Fibroblast of mammary gland (primary cell): ENCODE measurements at places on chromosomes 3 and 15.
A peak's percentile ranks its signal among the peaks of the same experiment; 100 is the strongest.

DNA sequence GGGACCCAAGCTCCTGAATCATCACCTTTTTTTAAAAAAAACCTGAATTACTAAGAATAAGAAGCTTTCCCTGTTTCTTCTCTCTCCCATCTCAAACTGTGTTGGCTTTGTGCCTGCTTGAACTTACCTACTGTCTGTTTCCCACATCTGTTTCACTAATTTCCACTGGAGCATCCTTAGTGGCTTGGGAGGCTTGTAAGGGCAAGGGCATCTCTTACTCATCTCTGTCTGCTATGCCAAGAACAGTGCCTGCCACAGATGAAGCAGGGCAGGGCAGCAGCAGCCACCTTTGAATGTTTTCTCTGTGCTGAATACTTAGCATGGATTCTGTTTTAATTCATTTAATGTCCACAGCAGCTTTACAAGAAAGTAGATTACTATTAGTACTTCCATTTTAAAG, 42.3 kb downstream of the SNRK start:
- DNase-seq, result peak; percentile 14

DNA sequence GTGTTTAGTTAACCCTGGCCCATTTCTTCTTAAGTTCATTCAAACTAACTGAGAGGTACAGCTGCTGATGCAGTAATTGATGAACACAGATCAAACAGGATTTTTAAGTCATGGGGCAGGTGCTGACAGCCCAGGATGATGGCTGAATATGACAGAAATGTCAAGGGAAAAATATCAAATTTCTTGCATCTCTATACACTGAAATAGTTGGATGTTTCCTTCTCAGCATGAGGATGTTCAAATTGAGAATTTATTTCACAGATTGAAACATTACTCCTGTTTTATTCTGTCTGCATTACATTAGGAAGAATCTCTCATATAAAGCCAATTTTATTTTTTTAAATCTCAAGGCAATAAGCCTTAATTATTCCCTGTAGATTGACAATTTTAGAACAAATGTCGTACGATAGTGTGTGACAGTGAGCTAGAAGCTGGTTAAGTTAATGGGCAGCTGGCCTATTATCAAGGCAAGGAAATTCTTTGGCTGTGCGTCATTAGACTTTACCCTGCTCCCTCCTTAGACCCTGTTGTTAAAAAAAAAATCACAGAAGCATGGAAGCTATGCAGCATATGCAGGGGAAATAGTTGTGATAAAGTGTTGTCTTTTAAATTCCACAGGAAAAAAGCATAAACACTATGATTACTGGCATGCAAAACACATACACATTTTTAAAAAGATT, 183.8 kb upstream of the KCNMB2 start:
- peak; percentile 86 for DNase-seq

DNA sequence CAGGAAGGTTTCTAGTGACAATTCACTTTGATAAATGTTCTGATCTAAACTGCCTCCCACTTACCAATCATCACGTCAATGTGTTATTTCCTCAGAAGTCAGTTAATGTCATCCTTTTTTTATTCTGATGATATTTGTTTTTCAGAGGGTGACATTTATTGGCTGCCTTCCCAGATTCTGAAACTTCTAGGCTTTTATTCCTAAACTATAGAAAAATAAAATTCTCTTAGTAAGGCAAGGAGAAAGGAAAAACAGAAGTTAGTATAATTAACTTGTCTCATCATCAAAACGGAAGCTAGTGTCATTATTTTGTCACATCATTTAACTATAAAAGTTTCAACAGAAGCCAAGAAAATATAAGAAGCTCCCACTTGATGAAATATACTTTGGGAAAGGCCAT, 100.0 kb upstream of the C3orf80 start:
- no peak for DNase-seq

DNA sequence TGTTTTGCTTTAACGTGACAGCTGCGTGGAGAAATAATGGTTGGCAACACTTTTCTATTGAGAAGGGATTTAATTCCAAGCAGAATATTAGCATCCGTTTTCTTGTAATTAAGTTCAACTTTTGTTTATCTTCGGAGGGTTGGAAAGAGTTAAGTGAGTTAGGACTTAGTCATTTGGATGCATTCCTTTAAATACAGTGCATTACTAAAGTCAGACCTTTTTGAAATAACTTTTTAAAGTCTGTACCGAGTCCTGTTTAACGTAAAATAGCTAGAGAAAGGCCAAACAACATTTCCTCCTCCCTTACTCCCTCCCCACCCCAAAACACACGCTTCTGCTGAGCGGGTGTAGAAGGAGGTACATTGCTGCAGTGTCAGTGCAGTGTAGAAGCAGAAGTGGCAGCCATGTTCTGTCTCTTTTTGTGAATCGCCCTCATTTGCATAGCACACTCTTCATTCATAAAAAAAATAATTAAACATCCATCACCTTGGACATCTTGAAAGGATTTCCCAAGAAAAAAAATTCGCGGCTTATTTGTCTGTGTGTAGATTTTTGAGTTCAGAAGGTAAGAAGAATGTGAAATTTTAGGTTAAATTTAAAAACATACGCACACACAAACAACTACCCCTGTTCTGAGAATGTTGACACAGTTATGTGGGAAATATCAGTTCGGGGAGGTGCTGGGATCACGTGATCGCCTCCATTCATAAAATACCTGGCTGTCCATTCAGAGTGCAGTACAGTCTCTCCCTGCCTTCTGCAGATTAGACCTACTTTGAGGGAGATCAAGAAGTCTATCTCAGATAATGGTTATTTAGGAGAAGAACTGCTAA, 1.6 kb downstream of the SPRED1 start:
- DNase-seq, result peak; percentile 67

- DNase-seq, result no peak
Measured at GRCh38 chr3:59812237-59813147, 762.7 kb upstream of the CFAP20DC start.

- no peak for DNase-seq
Measured at GRCh38 chr15:64751464-64751863, 23.9 kb downstream of the RBPMS2 start.

- DNase-seq, result peak; percentile 76
Measured at GRCh38 chr3:52052831-52053306, 3.5 kb downstream of the DUSP7 start.

DNA sequence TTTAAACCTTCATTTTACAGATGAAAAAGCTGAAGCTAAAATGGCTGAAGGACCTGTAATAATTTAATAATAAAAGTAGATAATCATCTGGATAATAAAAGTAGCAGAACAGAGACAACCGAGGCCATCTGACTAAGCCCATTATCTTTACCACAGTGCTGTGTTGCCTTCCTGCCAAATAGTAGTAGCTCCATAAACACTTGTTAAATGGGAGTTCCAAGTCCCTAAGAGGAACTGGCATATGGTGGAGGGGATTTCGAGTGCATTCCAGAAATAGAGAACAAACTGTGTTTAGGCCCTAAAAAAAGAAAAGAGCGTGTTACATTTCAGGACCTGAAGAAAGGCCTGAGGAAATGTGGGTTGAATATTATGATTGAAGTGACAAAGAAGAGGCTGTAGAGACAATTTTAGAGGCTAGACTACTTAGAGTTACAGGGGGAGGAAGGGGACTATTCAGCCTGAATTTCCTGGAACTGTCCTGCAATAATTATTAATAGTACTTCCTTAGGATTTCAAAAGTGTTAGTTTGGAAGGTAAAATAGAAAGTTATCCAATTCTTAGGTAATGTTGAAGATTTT, 424.3 kb downstream of the ROBO2 start:
- DNase-seq, result no peak

- peak; percentile 62 for DNase-seq
Measured at GRCh38 chr15:29676961-29677402, 145.3 kb downstream of the TJP1 start.

- DNase-seq, result no peak
Measured at GRCh38 chr15:39669661-39670060, 88.8 kb downstream of the THBS1 start.

GRCh38 chr3:197426121-197426566, 127.7 kb upstream of the DLG1 start:
- peak; percentile 22 for DNase-seq

GRCh38 chr15:96583671-96584070, 253.2 kb downstream of the NR2F2 start:
- DNase-seq, result no peak

GRCh38 chr3:66484106-66484844, 16.5 kb downstream of the LRIG1 start:
- no peak for DNase-seq

DNA sequence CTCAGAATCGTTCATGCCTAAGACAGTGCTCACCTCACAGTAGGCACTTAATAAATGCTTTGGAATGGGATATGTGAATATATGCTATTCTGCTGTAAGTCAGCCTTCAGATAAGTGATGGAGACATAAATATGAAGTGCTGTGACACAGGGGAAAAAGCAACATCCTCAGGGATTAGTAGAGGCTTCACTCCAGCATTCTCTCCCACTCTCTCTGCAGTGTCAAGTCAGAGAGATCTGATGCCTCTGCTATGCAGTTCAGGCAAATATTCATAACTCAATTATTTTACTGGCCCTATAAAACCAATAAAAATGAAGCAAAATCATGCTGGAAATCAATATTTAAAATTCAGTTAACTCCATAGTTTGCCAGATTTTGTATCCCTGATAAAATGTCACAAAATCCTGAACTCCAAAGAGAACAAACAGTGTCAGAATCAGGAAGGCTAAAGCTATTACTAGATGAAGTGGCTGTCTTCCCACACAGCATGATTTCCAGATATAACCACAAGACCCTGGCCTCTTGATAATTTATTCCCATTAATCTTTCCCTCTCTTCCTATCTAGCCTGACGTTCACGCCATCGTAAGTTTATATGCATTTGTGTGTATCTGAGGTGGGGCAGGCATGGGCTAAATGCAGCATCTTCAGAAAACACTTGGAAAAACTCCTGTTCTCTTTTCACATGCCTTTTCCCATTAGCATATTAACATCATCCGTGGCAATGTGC, 278.9 kb upstream of the ATP11B start:
- no peak for DNase-seq

GRCh38 chr3:184298759-184299487, at the start of gene PSMD2:
Gene PSMD2, plus strand, starts transcription at chr3:184299241. Its CDS starts 26 bp downstream, at chr3:184299267.
- DNase-seq, result peak; percentile 93

DNA sequence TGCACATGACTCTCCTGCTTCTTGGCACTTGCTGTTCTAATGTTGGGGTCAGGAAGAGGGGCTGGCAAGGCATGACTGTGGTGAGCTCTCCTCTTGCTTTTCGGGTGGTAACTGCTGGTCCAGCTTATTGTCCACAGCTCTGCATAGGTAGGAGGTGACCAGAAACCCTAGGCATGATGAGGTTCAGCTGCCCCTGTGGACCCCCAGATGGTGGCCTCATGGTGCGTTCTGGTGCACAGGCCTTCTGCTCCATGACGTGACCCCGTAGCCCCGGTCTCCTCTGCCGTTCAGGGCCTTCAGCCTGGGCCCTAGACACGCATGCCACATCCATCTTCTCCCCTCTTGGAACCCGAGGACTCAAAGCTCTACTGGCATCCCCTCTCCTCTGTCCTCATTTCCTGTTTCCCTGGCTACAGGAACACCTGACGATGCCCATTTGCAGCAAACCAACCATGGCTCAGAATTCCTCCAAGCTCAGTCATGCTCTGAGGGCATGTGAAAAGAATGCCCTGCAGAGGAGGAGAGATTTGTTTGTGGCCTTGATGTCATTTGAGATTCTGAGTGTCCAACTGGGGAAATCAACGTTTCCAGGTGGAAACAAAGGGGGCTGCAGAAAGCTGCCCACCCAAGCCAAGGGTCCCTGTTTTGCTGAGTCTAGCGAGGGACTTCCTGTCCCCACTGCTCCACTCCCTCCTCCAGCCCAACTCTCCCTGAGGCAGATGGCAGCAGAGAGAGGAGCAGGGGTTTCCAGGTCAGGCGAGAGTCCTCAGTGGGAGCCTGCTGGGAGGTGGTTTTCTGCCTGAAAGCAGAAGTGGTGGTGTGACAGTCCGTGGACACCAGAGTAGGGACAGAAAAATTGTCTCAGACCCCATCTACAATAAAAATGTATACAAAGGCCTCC, 198.7 kb upstream of the LYSMD4 start:
- DNase-seq, result no peak

- peak; percentile 24 for DNase-seq
Measured at GRCh38 chr3:33915796-33916546, 117.5 kb downstream of the PDCD6IP start.

- no peak for DNase-seq
Measured at GRCh38 chr3:57036952-57037351, 23.5 kb upstream of the SPATA12 start.

DNA sequence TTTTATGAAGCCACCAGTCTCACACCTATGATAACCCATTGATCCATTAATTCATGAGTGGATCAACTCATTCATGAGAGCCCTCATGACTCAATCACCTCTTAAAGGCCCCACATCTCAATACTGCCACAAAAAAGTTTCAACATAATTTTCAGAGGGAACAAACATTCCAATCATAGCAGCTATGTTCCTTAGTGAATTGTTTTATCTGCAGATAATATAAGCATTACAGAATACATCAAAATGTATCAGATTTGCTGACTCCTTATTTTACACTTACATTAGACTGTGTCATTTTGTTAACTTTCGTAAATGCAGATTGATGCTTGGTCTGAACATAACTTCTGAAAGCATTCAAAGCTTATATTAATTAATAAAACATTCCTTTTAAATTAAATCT, 155.3 kb upstream of the MBNL1 start:
- DNase-seq, result no peak

DNA sequence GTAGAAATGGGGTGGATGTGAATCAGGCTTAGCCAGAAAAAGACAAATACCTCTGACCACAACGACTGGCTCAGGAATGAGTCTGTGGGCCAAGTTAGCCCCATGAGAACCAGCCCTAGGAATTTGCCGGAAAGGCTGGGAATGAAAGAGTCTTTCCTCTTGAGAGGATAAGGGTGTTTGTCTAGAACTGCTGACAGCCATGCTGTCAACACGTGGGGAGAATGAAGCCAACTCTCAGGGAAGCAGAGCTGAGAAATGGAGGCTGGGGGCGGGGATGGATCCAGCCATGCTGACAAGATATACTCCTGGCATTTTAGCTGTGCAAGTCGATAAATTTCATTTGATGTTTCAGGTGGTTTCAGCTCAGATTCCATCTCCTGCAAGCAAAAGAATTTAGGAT, 10.6 kb upstream of the SLC6A1 start:
- peak; percentile 19 for DNase-seq

DNA sequence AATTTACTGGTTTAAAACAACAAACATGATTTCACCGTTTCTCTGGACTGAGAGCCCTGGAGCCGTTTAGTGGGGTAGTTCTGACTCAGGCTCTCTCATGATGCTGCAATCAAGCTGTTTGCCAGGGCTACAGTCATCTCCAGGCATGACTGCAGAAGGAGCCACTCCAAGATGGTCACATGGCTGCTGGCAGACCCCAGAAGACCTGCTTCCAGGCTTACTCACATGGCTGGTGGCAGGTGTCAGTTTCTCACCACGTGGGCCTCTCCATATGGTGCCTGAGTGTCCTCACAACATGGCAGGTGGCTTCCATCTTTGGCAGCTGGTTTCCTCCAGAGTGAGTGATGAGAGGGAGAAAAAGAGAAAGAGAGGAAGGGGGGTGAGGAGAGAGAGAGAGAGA, 378.3 kb upstream of the RGMA start:
- peak; percentile 68 for DNase-seq

GRCh38 chr3:177498037-177498857, 301.0 kb upstream of the TBL1XR1 start:
- DNase-seq, result peak; percentile 68

- DNase-seq, result no peak
Measured at GRCh38 chr15:88680241-88681001, 41.6 kb downstream of the ISG20 start.

- no peak for DNase-seq
Measured at GRCh38 chr3:133452641-133453319, 52.9 kb downstream of the BFSP2 start.
